ENCODE measurements at places on chromosomes 7 and 10.

DNA sequence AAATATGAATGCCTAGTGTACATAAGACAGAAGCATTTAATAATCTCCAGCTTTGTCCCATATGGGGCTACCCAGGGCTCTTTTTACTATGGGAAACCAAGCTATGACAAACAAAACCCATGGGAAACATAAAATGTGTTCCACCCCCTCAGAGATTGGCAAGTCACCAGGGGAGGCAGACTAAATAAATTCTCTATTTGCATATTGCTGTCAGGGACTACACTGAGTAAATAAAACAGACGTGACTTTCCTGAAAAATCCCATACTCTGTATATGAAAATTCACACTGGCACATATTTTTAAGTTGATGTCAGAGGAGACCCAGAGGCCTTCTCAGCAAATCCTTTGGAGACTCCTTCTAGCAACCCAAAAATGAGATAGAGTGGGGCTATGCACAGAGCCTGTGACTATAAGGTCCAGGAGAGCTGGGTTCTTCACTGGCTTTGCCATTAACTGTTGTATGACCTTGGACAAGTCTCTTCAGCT, 44.0 kb upstream of the HPSE2 start:
- DNase-seq, result no peak

GRCh38 chr10:80373502-80373901, 16.9 kb downstream of the DYDC2 start:
- DNase-seq, result no peak

GRCh38 chr10:76114581-76115001, 683.2 kb downstream of the LRMDA start:
- no peak for DNase-seq

GRCh38 chr10:74976565-74976964, 134.9 kb upstream of the SAMD8 start:
- DNase-seq, result no peak

DNA sequence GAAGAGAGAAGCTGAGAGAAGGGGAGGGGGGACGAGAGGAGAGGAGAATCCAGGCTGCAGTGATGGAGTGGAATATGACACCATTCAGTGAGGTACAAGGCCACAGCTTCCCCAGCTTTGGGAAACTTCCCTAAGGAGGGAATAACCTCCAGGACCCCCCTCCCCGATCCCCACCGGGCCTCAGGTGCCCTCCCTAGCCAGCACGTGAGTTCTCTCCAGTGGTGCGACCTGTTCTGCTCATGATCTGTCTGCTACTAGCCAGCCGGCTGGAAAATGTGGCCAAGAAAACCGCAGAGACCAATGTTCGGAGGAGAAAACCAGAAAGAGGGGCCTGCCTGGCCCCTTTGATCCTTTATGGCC, 39.9 kb upstream of the AGK start:
- no peak for DNase-seq

DNA sequence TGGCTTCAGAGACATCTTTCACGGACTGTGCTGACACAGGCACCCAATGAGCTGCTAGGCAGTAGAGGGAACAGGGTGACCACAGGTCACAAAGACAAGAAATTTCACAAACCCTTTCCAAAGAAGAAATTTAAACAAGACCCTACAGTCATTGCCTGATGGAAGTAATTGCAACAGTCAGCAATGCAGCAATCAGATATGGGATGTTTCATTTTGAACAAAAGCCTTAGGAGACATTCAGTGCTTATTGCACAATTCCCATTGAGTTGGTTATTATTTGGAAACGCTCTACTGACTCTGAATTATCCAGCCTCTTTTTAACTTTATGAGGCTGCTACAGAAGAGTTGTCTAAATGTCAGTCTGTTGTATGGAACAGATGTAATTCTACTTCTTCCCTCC, 85.5 kb downstream of the ETV1 start:
- DNase-seq, result no peak

DNA sequence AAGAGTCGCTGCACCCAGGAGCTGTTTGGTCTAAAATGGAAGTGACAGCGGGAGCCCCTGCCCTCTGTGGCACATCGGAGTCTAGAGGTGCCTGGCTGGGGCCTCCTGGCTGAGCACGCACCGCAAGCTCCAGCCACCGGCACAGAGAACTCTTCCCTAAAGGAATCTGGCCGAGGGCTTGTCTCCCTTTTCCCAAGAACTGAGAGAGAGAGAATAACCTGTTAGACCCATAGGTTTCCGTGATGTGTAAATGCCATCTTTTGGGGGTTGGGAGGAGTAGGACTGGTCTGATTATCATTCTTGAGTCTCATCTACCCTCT, 47.3 kb downstream of the PROSER2 start:
- no peak for DNase-seq

DNA sequence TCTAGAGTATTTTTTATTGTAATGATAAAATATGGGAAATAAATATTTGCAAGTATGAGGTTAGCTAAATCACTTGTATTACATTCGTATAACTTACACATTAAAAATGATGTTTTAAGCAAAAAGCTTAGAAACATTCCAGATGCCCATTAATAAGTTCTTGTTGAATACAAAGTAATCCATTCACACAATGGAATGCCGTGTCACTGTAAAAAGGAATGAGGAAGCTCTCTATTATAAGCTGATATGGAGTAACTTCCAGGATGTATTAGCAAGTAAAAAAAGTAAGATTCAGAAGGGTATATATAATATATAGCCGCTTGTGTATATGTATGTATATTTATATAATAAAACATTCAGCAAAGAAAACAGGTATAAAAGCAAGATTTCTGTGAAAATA, 412.8 kb upstream of the MTPN start:
- no peak for DNase-seq

- no peak for DNase-seq
These were observed at the start of gene CYP2E1 for GRCh38 chr10:133526957-133527588. CYP2E1 (plus strand) TSS chr10:133527363; CDS start chr10:133527396, 33 bp downstream.

DNA sequence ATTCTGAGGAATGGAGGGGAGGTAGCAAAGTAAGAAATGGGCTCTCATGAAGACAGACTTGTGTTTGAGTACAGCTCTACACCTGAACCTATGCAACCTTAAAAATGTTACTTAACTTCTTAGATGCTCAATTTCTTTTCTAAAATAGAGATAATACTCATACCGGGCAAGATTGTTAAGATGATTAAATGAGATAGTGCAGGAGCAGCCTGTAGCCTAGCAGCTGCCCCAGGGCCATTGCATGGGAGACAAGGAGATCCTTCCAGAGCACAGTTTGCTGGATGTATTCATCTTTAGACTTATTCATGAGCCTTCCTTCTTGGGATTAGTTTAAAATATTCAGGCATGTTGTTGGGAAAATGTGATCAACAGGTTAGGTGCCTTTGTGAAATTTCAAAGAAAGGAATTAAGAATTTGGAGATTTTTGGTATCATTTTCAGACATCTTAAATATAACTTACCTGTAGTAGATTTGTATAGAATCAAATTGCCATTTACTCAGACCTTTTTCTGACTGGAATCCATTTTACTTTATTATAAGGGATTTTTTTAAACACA, 130.2 kb downstream of the KAT6B start:
- no peak for DNase-seq

DNA sequence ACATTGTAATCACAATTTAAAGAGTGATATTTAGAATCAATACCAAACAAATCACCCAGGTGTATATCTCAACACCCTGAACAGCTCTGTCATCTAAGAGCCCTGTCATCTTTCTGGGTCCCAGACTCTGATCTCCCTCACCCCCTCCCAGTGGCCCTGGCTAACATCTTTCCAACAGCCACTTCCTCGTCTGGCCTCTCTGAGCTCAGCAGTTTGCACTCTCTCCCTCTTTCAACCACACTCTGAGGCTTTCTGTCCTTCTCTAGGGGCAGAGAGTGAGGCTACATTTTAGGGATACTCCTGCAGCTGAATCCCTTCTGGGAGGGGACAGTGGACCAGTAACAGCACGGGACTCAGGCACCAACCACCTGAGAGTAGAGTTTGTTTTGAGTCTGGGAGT, 17.1 kb upstream of the PRRT4 start:
- DNase-seq, result no peak

- no peak for DNase-seq
These were observed 66.9 kb upstream of the STRIP2 start for GRCh38 chr7:129367349-129367699.

DNA sequence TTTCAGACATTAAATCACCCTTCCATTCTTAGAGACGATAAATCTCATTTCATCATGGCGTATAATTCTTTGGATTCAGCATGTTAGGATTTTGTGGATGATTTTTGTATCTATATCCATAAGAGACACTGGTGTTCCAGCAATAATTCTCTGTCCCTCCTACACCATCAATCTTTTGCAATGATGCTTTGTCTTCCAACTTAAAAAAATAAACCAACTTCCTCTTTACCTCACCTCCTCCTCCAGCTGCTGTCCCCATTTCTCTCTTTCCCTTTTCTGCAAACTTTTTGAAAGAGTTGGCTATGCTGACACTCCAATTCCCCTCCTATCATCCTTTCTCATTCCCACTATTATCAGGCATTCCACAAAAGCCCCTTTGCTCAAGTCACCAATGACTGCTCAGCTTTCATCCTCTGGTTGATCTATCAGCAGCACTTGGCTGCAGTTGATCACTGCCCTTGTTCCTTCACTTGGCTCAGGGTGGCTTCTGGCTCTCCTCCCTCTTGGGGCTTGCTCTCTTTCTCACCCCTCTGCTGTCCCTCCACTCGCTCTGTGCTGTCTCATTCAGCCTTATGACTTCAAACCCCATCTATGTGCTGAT, 130.0 kb downstream of the ARHGAP22 start:
- DNase-seq, result no peak

- no peak for DNase-seq
These were observed 29.7 kb downstream of the RASGEF1A start for GRCh38 chr10:43237128-43237527.

GRCh38 chr10:107091126-107091525, 73.4 kb downstream of the SORCS1 start:
- no peak for DNase-seq

GRCh38 chr7:38796626-38797501, 112.1 kb downstream of the VPS41 start:
- no peak for DNase-seq

DNA sequence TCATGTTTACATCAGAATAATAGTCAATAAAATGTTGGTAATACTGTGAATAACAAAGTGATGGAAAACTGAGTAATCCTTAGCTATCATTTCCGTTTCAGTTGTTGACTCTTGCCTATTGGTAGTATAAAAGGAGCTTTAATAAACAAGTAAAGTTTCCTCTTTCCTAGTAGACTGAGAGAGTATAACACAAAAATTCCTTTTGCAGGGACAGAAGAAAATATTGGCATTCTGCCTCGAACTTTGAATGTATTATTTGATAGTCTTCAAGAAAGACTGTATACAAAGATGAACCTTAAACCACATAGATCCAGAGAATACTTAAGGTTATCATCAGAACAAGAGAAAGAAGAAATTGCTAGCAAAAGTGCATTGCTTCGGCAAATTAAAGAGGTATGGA, 9.4 kb downstream of the KIF20B start:
- no peak for DNase-seq

GRCh38 chr10:112687647-112688046, 240.6 kb downstream of the VTI1A start:
- DNase-seq, result no peak
